ENCODE measurements at places on chromosomes 16 and 17.

GRCh38 chr16:483341-484075 lies 44.0 kb upstream of the CAPN15 start:
- DNase-seq, result no peak

DNA sequence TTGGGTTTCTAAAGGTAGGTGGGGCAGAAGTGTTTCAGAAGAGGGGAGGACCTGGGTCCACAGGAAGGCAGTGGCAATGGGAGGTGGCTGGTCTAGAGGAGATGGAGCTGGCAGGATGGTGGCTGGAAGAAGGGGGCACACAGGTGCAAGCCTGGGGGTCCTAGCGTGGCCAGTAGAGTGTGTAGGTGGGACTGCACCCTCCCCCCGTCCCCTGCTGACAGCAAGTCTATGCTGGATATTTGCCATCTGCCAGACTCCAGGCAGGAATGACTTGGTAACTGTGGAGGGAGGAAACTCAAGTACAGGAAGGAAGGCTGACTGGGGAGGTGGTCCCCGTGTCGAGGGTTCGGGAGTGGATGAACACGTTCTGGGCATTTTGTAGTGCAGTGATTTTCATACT lies 8.6 kb downstream of the MED9 start:
- no peak for DNase-seq

GRCh38 chr17:1720856-1721386 lies 3.6 kb upstream of the WDR81 start:
- peak; percentile 49 for DNase-seq

GRCh38 chr16:84616515-84616914 lies 1.4 kb downstream of the COTL1 start:
- DNase-seq, result no peak

DNA sequence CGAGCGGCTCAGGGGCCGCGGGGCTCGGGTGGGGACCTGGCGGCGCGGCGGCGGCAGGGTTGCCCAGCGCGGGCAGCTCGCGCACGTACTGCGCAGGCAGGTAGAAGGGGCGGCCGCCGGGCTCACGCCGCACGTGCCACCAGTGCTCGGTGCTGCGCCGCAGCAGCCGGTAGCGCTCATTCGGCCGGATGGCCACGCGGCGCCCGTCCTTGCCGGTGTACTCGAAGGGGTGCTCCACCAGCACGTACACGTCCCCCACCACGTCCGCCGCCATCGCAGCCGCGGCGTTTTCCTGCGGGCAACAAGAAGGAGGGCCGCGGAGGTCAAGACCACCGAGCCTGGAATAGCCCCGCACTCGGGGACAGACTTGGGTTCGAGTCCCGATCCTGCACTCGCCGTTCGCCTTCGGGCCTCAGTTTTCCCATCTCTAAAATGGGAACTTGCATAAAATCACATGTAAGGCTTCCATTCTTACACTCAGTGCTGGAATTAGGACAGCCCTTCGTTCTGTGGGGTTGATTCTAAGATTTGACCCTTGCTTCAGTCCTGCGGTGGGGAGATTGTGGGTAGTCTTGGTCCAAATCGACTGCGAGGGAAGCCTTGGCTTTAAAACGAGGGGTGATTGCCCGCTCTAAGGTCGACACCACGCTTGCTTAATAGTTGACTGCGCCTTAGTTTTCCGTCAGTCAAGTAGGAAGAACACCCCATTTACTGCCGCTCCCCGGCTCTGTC lies 2.5 kb downstream of the ARHGAP27 start:
- no peak for DNase-seq

DNA sequence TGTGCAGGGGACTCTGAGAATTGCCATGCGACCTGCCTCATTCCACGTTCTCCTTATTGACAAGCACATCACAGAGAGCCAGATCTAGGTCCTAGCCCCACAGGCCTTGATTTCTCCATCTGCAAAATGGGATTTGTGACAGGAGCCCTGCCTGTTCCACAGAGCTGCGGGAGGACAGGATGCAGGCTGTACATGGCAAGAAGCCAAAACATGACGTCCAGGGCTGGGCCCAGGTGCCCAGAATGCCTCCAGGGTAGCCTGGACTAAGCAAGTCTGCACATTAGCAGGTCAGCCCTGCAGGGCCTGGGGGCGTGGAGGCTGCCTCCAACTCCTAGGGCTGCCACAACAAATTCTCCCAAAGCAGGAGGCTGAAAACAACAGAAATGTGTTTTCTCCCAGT lies 235.7 kb upstream of the SDK2 start:
- DNase-seq, result no peak

GRCh38 chr17:17321356-17322025 lies 18.3 kb downstream of the NT5M start:
- DNase-seq, result no peak

- no peak for DNase-seq
These were observed 27.3 kb downstream of the ANKFY1 start for GRCh38 chr17:4236456-4236855.

GRCh38 chr16:85935391-85935973 lies 36.5 kb downstream of the IRF8 start:
- DNase-seq, result no peak

- no peak for DNase-seq
These were observed 237.8 kb upstream of the GSE1 start for GRCh38 chr16:85375282-85375681.

GRCh38 chr16:69544088-69544487 lies 21.7 kb upstream of the NFAT5 start:
- no peak for DNase-seq

- no peak for DNase-seq
These were observed 62.9 kb upstream of the RCVRN start for GRCh38 chr17:9968008-9968407.

GRCh38 chr17:14805348-14805747 lies 459.8 kb downstream of the PMP22 start:
- no peak for DNase-seq

GRCh38 chr16:89899879-89900481 lies 18.7 kb upstream of the MC1R start:
- no peak for DNase-seq

DNA sequence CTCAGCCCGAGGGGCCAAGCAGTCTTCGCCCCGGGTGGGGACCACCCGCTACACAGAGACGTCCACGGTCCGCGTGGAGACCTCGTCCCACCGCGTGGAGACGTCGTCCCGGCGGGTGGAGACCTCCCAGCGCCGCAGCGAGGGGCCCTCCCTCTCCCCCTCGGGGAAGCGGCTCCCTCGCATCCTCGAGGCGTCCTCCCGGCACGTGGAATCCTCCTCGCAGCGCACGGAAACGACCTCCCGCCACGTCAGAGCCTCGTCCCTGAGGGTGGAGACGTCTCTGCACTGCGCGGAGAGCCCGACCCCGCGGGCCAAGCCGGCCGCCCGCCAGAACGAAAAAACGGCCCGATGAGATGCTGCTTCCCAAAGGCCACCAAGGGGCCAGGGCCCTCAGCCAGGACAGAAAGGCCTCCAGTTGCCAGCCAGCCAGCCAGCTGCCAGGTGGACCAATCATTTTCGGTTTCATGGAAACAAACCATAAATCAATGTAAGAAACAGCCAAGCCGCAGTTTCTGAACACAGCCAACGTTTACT lies 424 bp downstream of the C17orf100 start:
- DNase-seq, result peak; percentile 20

DNA sequence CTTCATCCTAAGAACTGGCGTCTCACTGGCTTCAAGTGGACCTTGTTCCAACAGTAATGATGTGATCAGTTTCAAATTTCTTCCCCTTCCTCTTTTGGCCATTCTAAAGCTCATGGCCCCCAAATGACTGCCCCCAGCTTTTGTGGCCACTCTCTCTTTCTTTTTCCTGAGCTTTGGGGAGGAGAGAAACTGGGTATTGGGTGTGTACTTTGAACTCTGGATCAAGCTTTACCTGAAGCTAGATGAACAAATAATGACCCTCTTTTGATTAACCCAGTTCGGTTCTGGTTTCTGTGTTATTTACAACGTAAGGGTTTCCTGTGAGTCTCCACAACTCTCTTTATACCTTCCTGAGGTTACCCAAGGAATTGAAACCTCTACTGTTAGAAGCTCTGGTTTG lies 132.7 kb downstream of the FTO start:
- DNase-seq, result no peak

GRCh38 chr17:57106107-57106835 lies 21.2 kb downstream of the AKAP1 start:
- peak; percentile 19 for DNase-seq

- DNase-seq, result no peak
These were observed 7.0 kb upstream of the UBE2Z start for GRCh38 chr17:48901241-48901640.

- no peak for DNase-seq
These were observed 278 bp downstream of the RAB11FIP3 start for GRCh38 chr16:425740-426114.

- peak; percentile 71 for DNase-seq
These were observed at the start of gene ADORA2B for GRCh38 chr17:15944759-15945526. TSS of gene ADORA2B (plus strand) at chr17:15945130. CDS start at chr17:15945249, 119 bp downstream.

DNA sequence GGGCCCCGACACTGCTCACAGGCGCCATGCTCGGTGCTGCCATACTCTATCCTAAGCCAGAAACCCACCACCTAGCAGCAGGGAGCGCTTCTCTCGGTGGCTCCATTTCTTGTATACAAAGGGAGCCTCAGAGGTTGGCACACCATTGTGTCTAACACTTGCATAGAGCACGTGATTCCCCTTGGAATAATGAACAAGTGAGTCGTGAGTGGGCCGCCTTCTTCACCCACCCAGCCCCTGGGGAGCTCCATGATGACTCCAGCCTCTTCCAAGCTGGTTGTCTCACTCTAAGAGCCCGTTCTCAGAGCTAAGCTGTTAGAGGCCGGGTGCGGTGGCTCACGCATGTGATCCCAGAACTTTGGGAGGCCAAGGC lies 82.3 kb upstream of the ZNF469 start:
- DNase-seq, result no peak

DNA sequence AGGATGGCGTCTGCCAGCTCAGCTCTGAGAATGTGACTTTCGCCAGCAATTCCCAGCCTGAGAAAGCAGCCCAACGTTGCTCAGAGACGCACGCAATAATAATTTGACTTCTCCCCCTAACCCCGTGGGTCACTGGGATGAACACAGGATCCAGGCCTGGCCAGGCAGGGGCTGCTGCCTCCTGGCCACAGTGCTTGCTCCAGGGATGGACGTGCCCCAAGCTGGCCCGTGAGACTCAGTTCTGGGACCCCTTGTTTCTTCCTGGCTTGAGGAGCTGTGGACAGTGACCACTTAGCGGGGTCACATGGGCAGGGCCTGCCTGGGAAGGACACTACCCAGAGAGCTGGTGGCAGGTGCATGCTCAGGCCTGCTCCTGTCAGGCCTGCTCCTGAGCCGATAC lies 13.5 kb upstream of the DPEP1 start:
- no peak for DNase-seq

DNA sequence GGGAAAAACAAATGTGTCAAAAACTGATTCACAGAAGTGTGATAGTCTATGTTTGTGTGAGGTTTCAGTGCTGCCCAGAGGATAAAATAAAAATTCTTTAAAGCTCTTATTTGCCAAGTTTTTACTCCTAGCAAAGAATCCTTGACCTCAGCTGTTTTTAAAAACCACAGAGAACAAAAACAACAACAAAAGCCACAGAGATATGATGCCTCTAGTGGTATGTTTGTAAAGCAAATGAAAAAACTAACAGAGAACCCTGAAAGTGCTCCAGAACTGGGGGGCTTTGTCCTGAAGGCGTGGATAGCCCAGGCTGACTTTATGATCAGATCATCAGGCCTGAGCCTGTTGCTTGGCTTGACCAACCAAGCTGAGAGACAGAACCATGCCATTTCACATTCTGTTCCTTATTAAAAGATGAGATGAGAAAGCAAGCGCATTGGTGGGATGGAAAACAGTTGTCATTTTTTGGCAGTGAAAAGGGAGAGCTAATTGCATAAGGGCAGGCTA lies 411.0 kb downstream of the CPPED1 start:
- DNase-seq, result no peak

GRCh38 chr17:14918540-14918939 lies 346.6 kb downstream of the PMP22 start:
- no peak for DNase-seq

- peak; percentile 16 for DNase-seq
These were observed 441.1 kb upstream of the MON1B start for GRCh38 chr16:76749780-76750375.

- no peak for DNase-seq
These were observed 862 bp downstream of the ZNF232 start for GRCh38 chr17:5110816-5111215.

- DNase-seq, result peak; percentile 64
These were observed 2.6 kb downstream of the CAMKK1 start for GRCh38 chr17:3890082-3890877.

DNA sequence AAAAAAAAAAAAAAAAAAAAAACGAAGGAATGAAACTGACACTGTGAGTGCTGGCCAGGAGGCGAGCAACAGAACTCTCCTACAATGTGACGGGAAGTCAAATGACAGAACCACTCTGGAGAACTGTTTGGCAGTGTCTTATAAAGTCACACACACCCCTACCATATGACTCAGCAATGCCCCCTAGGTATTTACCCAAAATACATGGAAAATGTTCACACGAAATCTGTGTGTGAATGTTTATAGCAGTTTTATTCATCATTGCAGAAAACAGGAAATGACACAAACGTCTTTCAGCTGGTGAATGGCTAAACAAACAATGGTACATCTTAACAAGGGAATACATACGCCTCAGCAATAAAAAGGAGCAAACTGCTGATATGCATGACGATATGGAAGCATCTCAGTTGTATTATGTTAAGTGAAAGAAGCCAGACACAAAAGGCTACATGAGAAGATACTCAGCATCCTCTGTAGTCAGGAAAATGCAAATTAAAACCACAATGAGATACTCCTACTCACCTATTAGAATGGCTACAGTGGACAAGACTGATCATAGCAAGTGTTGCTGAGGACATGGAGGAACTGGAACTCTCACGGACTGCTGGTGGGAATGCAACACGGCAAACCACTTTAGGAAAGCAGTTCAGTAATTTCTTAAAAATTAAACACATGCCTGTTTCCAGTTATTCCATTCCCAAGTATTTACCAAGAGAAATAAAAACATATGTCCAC lies 74.7 kb downstream of the TBC1D16 start:
- no peak for DNase-seq

GRCh38 chr17:6893382-6894205 lies 62.1 kb upstream of the TEKT1 start:
- DNase-seq, result no peak

DNA sequence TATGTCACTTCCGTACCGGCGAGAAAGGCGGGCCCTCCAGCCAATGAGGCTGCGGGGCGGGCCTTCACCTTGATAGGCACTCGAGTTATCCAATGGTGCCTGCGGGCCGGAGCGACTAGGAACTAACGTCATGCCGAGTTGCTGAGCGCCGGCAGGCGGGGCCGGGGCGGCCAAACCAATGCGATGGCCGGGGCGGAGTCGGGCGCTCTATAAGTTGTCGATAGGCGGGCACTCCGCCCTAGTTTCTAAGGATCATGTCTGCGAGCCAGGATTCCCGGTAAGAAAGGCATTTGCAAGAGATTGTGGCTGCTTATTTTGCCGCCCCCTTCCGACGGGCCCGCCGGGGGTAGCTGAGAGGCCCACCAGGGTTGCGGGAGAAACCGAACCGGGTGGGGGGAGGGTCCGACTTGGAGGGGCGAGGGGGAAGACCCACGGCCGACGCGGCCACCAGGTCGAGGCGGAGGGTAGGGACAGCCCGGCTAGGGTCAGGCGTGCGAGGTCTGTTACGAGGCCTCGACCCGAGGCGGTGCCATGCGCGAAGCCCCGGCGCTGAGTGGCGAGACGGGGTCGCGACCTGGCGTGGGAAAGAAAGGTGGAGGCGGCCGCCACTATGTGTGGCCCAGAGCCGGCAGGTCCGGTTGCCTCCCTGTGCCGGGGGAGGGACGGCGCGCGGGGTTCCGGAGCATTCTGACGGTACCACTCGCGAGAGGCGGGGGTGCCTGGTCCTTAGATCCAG lies 6.7 kb upstream of the CD68 start:
- peak; percentile 99 for DNase-seq

GRCh38 chr16:70674221-70675014 lies 11.4 kb downstream of the MTSS2 start:
- DNase-seq, result no peak

GRCh38 chr16:9316615-9317014 lies 225.2 kb downstream of the HAPSTR1 start:
- no peak for DNase-seq
